NCI-H2081 (cell line): ENCODE measurements at places on chromosomes 5 and 9.

GRCh38 chr9:16726029-16726428 lies 144.4 kb downstream of the BNC2 start:
- no peak for DNase-seq

GRCh38 chr5:139693676-139694364 lies 45.7 kb downstream of the CXXC5 start:
- DNase-seq: no peak

DNA sequence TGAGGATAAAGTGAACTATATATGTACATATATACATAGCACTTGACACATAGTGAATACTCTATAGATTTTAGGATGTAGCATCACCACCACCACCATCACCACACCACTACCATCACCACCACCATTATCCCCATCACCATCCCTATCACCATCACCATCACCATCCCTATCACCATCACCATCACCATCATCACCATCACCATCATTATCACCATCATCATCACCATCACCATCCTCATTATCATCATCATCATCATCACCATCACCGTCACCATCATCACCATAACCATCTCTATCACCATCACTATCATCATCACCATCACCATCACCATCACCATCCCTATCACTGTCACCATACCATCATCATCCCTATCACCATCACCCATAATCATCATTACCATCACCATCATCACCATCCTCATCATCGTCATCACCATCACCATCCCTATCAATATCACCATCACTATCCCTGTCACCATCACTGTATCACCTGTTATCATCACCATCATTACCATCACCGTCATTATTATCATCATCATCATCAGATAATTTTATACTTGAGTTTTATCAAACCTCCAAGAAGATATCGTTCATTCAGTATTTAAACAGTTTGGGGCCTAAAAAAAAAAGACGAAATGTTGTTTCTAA lies 109.4 kb downstream of the CFAP90 start:
- DNase-seq: no peak

DNA sequence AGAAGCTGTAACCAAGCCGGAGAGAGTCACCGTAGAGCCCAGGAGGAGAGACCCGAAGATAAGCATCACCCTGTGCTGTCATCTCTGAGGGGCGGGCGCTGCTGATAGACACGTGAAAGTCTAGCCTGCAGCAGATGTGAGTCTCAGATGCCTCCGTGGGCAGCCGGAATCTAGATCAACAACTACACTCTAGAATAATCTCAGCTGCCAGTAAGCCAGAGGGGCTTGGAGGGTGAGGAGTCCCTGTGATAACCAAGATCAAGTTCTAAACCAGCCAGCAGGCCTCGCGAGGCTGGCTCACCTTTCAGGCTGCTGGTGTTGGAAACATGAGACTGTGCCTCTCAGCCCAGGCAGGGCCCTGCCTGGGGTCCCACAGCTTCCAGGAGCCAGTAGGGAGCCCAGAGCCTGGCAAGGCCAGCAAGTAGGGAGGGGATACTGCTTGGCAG lies 54.1 kb downstream of the DAPK1 start:
- DNase-seq: peak; percentile 81

- DNase-seq: no peak
These were observed 23.2 kb upstream of the DAB2 start for GRCh38 chr5:39447968-39448367.

DNA sequence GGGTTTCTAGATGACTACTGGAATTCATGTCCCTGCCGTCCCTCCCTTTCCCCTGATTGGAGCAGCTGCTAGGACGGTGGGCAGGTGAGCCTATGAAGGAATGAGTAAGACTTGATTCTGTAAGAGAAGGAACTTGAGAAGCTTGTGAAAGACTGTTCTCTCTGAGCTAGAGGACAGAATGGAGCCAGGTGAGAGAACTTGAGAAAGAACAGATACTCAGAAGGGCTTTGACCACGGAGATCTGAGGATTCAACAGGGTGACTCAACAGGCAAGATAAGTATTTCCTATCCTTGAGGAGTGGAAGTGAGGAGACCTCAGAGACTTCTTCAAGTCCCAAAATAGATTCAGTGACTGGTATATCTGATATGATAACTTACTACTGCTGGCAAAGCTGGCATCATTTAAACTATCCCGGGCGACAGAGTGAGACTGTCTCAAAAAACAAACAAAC lies 41.9 kb downstream of the HSDL2 start:
- DNase-seq: no peak

- DNase-seq: peak; percentile 79
These were observed 11.0 kb downstream of the CDH10 start for GRCh38 chr5:24633715-24634325.

DNA sequence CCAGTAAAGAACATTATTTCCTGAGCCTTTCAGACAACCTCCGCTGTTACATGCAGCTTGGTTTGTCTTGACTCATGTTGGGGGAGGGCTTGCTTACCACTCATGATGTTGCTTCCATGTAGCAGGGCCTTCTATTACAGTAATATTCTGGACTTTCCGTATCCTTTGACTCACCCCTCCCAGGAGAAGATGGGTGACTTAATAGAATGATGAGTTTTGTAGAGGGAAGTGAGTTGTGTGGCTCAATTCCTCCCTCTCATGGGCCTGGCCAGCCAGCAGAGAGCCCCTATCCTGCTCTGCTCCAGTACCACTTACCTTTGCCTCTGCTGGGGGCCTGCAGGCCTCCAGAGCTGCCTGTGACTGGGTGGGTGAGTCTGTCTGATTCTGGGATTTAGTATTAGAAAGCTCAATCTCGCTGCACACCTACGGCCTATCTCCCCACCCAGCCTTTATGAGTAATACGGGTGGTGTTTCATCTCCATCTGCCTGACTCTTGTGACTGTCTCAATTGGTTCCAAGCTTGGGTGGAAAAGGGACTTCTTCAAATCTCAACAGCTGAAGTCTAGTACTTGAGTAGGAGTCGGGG lies 52.6 kb upstream of the KLF9 start:
- DNase-seq: no peak

DNA sequence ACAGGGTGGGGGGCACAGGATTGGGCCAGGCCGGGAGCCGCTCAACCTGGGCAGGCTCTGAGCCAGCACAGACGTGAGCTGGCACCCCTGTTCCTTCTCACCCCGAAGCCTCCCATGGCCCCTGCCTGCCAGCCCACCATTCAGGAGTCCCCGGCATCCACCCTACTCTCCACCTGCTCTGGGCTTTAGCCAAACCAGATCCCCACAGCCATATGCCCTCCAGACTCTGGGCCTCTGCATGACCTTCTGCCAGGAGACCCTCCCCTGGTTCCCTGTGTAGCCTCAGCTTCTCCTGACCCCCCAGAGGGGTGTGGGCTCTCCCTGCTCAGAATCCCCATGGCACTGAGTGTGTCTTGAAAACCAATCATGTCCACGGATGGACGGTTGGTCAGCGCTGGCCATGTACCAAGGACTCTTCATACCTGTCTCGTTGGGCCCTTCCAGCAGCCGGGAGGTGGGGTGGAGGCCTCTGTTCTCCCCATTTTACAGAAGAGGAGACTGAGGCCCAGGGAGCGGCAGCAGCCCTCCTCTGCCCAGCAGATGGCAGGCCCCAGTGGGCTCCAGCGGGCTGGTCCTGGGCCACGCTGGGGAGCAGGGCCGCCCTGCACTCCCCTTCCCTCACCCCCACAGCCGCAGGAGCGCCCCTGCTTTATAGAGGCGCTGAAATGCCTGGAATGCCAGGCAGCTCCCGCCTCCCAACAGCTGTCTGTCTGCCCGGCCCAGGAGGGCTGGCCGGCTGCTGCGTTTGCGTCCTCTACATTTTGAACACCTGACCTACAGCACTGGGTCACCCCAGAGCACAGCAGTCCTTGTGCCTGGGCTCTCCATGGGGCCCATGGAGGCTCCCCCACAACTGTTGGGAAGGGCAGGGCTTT lies 3.5 kb upstream of the MYMK start:
- DNase-seq: no peak

DNA sequence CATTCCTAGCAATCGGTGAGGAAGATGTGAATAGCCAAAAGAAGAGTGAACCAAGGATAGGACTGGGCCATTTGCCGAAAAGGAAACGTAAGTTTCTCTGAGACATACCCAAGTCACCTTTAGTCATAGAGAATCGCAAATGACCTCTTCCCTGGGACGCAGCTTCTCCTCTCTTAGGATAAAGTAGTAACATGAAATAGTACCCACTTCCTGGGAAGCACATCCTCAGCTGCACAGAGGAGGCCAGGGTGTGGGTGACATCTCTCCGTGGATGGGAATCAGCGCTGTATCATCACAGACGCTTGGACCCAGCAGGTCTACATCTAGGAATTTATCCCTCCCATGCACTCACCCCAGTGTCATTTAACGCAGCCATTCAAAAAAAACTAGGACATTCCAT lies 120.9 kb upstream of the PHYKPL start:
- DNase-seq: no peak

GRCh38 chr9:37994639-37995347 lies 74.2 kb downstream of the SHB start:
- DNase-seq: peak; percentile 91

- DNase-seq: no peak
These were observed 9.0 kb downstream of the FOCAD start for GRCh38 chr9:20693068-20693467.

- DNase-seq: peak; percentile 69
These were observed 78.6 kb downstream of the CFAP77 start for GRCh38 chr9:132488626-132489025.

DNA sequence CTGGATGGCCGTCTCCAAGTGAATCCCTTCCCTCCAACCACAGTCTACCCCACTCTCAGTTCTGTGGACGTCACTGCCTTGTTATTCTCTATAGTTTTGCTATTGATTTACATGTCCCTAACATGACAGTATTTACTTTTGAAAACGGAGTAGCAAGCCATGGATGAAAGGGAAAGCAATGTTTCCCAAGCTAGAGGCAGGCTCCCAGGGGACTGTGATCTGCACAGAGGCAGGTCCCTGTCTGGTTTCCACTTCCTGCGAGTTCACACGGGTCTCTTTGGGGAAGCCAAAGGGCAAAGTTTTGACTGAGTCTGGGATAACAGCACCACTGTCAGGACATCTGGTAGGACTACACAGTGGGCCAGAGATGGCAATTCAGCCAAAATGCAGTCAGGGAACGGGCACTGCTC lies 12.7 kb downstream of the C9orf153 start:
- no peak for DNase-seq
